ENCODE measurements at places on chromosomes 3 and 15. TPM values are rescaled to one million over a fixed set of nuclear protein-coding genes. Genes with fewer than 3 reads are reported as not detected.

Gene SNX1
- total RNA-seq: 125 TPM

Gene CPOX
- 19.1 TPM for total RNA-seq

Gene TNNC1
- not detected for total RNA-seq

Gene TMEM41A
- total RNA-seq: 14.0 TPM

Gene RTP3
- total RNA-seq: not detected

Gene CACNA2D3
- total RNA-seq: 2.6 TPM
